ENCODE measurements at places on chromosomes 11 and 22.
A peak's percentile ranks its signal among the peaks of the same experiment; 100 is the strongest.

GRCh38 chr11:44505581-44506054 lies 59.8 kb upstream of the CD82 start:
- DNase-seq = no peak

DNA sequence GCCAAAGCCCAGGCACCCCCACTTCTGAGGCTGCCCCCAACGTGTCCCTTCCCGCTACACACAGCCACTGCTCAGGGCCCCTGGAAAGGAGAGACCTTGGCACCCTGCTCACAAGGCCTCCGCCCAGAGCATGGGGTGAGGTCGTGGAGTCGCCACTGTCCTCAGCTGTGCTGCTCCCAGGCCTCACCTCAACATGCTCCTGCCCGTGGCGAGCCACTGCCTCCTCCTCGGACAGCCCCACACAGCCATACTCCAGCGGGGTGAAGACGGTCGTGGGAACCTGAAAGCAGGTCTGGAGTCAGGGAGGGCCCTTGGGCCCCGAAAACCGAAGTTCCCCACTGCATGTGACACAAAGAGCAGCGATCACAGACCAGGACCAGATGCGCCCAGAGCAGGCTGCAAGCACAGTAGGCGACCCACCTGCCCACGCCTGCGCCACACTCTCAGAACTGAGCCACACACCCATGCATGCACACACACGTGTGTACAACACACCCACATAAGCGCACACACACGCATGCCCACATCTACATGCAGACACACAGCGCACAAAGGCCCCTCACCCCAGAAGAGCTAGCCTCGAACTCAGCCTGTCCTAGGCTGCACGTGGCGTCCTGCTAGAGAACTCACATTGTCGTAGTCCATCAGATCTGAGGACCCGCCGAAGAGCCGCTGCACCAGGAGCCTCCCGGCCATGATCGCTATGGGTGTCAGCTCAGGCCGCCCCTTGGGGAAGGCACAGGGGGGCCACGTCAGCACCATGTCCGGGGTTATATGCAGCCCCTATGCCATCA lies 25.5 kb upstream of the GNB1L start:
- DNase-seq = peak; percentile 0

DNA sequence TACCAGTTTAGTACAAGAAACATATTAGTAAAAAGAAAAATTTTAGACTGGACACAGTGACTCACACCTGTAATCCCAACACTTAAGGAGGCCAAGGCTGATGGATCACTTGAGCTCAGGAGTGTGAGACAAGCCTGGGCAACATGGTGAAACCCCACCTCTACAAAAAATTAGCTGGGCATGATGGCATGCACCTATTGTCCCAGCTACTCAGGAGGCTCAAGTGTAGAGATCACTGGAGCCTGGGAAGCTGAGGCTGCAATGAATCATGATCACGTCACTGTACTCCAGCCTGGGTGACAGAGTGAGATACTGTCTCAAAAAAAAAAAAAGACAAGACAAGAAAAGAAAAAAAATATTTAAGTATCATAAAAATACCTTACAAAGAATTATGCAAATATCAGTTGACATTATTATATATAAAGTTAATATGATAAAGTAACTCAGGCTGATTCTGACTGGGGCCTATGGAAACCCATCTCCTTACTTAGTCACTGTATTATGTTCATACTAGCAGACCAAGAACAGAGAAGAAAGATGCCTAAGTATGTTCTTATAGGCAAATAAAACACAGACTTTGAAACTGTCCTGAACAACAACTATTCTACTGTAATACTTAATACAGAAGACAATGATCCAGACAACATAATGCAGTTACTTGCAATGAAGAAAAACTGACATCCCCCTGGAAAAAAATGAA lies 27.3 kb downstream of the FAM168A start:
- DNase-seq = no peak

DNA sequence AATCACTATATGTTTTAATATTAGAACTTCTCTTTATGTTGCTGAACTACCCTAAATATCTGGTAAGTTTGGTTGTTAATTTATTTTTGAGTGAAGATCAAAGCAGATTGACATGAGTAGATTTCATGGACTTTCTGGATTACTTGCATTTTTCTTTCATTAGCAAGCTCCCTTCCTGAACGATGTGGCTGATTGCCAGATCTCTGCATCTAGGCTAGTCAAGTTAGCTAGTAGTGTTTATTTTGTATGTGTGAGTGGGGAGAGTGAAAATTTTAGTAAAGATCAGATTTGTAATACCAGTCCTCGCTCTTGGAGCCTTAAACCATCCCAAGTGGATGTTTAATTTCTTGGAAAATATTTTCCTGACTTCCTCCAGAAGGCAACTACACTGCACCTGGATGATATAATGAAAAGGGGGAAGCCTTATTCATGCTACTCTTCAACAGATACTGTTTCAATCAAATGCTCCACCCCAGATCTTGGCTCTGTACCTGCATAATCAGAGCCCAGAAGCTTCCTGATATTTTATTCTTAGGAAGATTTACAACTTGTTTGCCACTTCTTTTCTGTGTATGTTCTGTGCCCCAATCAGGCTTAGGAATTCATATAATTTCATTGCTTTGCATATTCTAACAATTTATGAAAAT lies 143.2 kb upstream of the GRIA4 start:
- DNase-seq = no peak

DNA sequence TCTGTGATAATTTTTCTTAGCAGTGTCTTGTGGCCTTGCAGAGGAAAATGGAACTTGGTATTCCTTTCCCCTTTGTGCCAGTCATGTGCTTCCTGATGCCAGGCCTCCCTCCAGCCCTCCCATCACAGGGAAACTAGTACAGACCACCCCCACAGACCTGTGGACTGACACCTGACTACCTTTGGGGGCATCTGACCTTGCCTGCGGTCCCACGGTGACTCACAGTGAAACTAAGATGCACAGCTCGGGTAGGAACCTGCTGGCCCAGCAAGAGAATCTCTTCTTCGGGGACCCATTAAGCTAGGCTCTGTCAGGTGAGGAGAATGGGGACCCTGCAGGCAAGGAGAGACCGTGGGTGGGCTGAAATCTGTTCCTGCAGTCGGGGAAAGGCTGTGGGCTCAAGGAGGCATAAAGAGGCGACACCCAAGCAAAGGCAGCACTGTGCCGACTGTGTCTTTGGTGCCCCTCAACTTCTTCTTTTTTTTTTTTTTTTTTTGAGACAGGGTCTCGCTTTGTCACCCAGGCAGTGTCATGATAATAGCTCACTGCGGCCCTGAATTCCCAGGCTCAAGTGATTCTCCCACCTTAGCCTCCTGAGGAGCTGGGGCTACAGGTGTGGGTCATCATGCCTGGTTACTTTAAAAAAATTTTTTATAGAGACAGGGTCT lies 20.8 kb upstream of the PEX26 start:
- DNase-seq = no peak

GRCh38 chr11:92837595-92837994 lies 131.9 kb upstream of the MTNR1B start:
- DNase-seq = no peak

DNA sequence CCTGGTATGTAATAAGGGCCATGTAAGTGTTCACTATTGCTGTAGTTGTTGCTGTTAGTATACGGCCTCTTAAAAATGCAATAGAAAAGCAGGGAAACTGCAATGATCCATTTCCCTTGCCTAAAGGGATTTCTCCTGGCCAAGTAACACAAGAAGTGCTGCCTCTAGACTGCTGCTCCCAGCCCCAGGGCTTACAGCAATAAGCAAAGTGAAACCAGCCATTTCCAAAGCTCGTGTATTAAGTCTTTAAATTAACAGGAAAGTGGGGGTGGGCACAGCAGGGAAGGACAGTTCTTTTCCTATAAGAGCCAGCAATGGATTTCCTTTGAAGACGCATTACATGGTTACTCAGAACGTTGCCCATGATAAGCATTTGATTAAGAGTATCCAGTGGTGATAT lies 36.9 kb upstream of the WT1 start:
- no peak for DNase-seq

GRCh38 chr11:29129844-29130243 lies 887.0 kb downstream of the KCNA4 start:
- DNase-seq = no peak

GRCh38 chr11:4066910-4067309 lies 27.7 kb upstream of the RRM1 start:
- DNase-seq = no peak

DNA sequence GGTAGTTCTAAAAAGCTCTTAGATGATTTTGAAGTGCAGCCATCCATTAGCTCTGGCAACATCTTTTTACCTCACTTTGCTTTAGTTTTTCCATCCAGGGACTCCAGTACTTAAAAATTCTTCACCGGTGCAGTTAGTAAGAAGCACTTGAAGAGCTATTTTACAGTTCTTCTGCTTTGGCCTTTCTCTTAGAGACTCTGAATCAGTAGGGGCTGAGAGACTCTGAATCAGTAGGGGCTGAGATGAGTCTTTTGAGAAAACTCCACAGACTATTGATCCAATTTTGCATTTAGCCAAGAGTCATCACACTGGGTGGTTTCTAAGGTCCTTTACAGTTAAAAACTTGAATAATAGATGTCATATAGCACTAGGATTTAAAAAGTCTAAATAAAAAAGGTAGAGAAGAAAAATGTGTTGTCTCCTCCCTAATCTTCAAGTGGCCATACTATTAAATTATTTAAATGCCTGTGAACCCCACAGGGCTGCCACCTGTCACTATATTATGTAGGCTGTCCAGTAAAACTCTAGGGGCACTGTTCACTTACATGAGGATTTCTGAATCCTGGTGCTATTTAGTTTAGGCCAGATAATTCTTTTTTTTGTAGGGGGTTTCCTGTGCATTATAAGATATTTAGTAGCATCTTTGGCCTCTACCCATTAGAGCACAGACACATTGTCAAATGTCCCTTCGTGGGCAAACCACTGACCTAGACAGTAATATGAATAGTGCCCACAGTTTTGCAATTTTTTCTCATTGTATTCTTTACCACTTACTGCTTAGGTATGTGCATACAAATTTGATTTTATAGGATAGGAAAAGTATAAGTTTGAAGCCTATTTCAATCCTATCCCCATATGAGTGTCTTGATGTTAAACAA lies 26.3 kb upstream of the HIKESHI start:
- DNase-seq = no peak

GRCh38 chr22:17100621-17101020 lies 15.8 kb downstream of the IL17RA start:
- no peak for DNase-seq

GRCh38 chr11:64391839-64392238 lies 32.9 kb downstream of the RPS6KA4 start:
- no peak for DNase-seq

- DNase-seq = no peak
These were observed 141.5 kb downstream of the CACNA1I start for GRCh38 chr22:39712081-39712480.

GRCh38 chr22:35905894-35906293 lies 122.7 kb downstream of the RBFOX2 start:
- no peak for DNase-seq

- no peak for DNase-seq
These were observed 26.6 kb downstream of the NF2 start for GRCh38 chr22:29629903-29630516.

GRCh38 chr11:119363081-119363850 lies 16.8 kb upstream of the MFRP start:
- DNase-seq = no peak

DNA sequence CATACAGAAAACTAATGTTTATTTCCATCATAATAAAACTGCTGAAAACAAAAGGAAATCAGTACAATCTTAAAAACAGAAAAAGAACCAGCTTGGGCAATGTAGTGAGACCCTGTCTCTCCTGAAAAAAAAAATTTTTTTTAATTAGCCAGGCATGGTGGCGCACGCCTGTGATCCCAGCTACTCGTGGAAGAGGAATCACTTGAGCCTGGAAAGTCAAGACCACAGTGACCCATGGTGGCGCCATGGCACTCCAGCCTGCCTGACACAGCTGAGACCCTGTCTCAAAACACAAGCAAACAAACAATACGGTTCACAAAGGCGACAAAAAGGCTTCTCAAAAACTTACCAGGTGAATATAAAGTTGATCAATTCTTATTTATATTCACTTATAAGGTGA lies 289.7 kb downstream of the BRD1 start:
- no peak for DNase-seq

- no peak for DNase-seq
These were observed 15.0 kb downstream of the PRDM11 start for GRCh38 chr11:45161252-45162063.

DNA sequence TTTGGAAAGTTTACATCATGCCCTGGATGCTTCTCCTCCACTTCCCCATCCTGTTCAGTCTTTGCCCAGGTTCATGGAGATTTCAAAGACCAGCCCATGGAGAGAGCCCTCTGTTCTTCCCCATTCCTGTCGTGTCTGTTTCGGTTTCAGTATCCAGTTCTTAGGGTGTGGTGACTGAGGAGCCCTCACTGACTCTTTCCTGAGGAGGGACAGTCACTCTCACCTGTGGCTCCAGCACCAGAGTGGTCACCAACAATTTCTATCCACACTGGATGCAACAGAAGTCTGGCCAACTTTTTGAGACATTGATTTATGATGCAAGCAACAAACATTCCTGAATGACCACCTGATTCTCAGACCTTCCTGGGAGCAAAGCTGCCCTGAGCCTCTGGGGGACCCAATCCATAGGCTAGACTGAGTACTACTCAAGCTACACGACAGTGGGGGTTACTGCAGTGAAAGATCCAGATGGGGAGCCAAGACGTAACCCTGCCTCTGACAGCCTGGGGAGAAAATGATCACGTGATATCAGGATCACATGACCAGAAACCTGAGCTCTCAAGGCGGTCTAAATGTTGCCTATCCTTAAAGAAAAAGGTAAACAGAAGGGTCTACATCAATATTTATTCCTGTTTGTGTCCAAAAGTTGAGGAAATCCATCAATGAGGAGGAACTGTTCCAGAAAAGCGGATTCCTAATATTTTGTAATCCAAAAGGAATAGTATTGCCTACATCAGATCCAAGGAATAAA lies 76.2 kb upstream of the VPREB1 start:
- DNase-seq = no peak

GRCh38 chr11:134060316-134060715 lies 8.6 kb upstream of the JAM3 start:
- DNase-seq = no peak

DNA sequence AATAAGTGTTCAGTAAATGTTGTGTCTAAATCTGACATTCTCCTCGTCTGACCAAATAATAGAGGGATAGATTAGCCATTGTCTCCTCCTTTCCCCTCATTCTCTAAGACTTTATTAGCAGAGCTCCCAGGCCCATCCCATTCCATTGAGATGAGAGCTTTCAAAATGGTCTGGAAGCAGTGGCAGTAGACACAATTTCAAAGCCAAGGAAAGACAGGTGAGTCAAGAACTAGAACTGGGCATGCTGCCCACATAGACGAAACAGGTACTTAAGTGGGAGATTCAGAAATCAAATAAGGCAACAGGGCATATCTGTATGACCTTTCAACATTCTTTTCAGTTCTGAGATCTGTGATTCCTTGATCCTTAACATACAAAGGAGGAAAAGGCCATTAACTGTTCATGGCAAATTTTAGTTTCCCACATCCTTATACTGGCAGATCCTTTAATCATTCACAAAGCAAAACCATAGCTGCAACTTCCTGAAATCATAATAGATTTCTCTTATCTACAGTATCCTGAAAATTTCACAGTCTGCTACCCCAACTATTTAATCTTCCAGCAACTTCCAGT lies 96.6 kb upstream of the KCNA4 start:
- no peak for DNase-seq
